A549 treated with CORT108297 at 1 μM for 4 hours (cell line): ENCODE measurements at places on chromosomes 7 and 10. TPM values are rescaled to one million over a fixed set of nuclear protein-coding genes. Genes with fewer than 3 reads are reported as not detected.

DYNC1I1 gene
- 0.05 to 0.24 TPM (median 0.16 TPM) in 5 replicates for total RNA-seq

SLC39A12 gene
- total RNA-seq: not detected in 5 replicates

C7orf33 gene
- total RNA-seq: not detected in 5 replicates

NAT16 gene
- 0.10 to 0.17 TPM (median 0.14 TPM) in 5 replicates for total RNA-seq

GJC3 gene
- 0.09 to 0.22 TPM (median 0.10 TPM) in 3 of 5 replicates, not detected in the others for total RNA-seq

CTNNA3 gene
- not detected in 5 replicates for total RNA-seq
